Testis (tissue), 5 donors: ENCODE measurements at places on chromosomes 11 and 22. TPM values are rescaled to one million over a fixed set of nuclear protein-coding genes. Genes with fewer than 3 reads are reported as not detected.

OR8U1 gene
- total RNA-seq, result not detected

EFCAB6 gene
- total RNA-seq, result 81.5 TPM

SYT13 gene
- total RNA-seq, result 0.68 TPM

CENATAC gene
- total RNA-seq, result 74.9 TPM

MRGPRX4 gene
- not detected for total RNA-seq

TRIM51 gene
- total RNA-seq, result not detected

EIF4ENIF1 gene
- 79.7 TPM for total RNA-seq

AQP11 gene
- total RNA-seq, result 21.1 TPM

IFITM1 gene
- 63.1 TPM for total RNA-seq

MS4A6A gene
- total RNA-seq, result 6.1 TPM

CDC42EP2 gene
- 3.5 TPM for total RNA-seq

OR8G1 gene
- total RNA-seq, result 1.2 TPM

WBP2NL gene
- total RNA-seq, result 31.8 TPM

C22orf31 gene
- total RNA-seq, result 10.9 TPM

OR52I2 gene
- not detected for total RNA-seq

C11orf16 gene
- total RNA-seq, result 1.7 TPM

SLC25A18 gene
- 11.9 TPM for total RNA-seq

ACAD8 gene
- total RNA-seq, result 35.1 TPM

TOM1 gene
- total RNA-seq, result 68.0 TPM

OR6A2 gene
- 2.6 TPM for total RNA-seq

OR51I1 gene
- total RNA-seq, result 0.74 TPM

CD151 gene
- total RNA-seq, result 108 TPM

MS4A15 gene
- 0.56 TPM for total RNA-seq

CEND1 gene
- 1.0 TPM for total RNA-seq

EXPH5 gene
- 0.62 TPM for total RNA-seq

TRIOBP gene
- 80.2 TPM for total RNA-seq

PGA5 gene
- 0.43 TPM for total RNA-seq

CASP5 gene
- total RNA-seq, result not detected

OR10A2 gene
- total RNA-seq, result not detected

KIF18A gene
- 22.5 TPM for total RNA-seq

GPHA2 gene
- 7.0 TPM for total RNA-seq

TMPRSS13 gene
- 0.87 TPM for total RNA-seq

CHRDL2 gene
- 5.3 TPM for total RNA-seq

TMPRSS4 gene
- 1.2 TPM for total RNA-seq

PCF11 gene
- 80.5 TPM for total RNA-seq

MIAT gene
- 2.4 TPM for total RNA-seq

SIK2 gene
- 8.9 TPM for total RNA-seq

MS4A1 gene
- 0.43 TPM for total RNA-seq

LRRC4C gene
- total RNA-seq, result 0.16 TPM

MOGAT2 gene
- total RNA-seq, result 0.31 TPM

PATE3 gene
- not detected for total RNA-seq
